Stromal cell of bone marrow (primary cell): ENCODE measurements at places on chromosomes 3 and 15.

- no peak for DNase-seq
Measured at GRCh38 chr15:52334491-52335160, 39.0 kb upstream of the MYO5C start.

DNA sequence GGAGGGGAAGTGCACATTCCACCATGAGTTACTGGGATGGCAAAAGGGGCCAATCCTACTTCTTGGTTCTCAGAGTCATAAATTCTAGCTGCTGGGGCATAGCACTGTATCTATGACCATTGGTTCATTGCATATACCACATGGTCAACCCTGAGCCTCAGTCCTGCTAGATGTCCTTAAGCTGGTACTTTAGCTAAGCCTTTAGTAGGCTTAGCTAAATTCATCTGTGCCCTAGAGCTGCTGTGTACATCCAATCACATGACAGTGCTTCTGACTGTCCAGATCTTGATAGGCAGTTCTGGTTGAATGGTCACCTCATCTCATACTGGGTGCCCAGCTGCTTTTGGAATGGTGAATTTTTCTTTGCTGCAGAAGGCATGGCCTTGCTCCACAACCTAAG is 8.2 kb downstream of the NDUFB4 start:
- DNase-seq, result no peak

GRCh38 chr3:104460477-104461406 is 906.0 kb upstream of the ALCAM start:
- peak; percentile 23 for DNase-seq

- no peak for DNase-seq
Measured at GRCh38 chr15:77186594-77187011, 115.7 kb upstream of the TSPAN3 start.

DNA sequence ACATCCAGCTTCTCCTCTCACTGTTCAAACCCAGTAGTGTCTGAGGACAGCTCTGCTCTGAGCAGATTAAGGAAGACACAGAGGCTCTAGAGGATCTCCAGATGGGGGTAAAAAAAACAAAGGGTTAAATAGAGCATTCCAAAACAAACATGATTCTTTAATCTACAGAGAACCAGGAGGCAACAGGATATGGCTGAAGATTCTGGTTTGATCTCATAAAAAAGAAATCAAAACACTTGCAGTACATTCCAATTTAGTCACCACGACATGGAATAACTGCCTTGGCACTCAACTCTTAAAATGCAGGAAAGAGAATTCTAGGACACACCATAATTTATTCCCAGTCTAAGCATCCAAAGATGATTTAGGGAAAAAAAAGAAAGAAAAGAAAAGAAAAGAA is 32.0 kb downstream of the TM4SF4 start:
- peak; percentile 36 for DNase-seq

- no peak for DNase-seq
Measured at GRCh38 chr3:9439331-9439730, 41.9 kb downstream of the SETD5 start.

DNA sequence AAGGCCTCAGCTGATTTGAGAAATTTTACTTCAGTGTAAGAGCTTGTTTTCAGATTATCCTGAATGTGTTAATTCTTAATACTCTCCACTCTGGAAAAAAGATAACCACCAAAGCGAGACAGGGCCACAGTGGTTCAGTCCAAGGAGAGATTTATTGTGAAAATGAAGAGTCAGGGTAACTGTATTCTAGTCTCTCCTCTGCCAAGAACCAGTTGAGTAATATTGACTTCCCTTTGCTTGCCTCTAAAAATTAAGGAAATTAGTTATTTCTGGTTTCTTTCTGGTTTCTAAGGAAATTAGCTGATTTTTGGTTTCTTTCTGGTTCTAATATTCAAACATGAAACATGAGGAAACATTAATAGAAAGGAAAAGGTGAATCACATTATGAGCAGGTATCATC is 34.9 kb downstream of the PPP1R2 start:
- DNase-seq, result no peak

DNA sequence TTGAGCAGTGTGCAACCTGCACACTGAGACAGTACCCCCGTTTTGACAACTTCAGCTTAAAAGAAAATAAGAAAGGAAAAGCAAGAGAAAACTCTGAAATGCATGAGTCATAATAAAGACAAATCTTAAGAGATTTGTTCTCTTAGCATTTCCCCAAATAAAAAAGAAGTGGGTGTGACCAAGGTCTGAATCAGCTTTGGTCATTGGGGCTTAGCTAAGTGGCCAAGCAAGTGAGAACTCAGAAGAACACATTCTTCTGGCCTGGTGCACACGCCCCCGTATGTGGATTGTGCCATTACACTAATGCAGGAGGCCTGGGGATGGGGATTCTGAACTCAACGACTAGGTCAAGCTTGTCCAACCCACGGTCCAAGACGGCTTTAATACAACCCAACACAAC is 56.9 kb upstream of the PDZRN3 start:
- peak; percentile 80 for DNase-seq

DNA sequence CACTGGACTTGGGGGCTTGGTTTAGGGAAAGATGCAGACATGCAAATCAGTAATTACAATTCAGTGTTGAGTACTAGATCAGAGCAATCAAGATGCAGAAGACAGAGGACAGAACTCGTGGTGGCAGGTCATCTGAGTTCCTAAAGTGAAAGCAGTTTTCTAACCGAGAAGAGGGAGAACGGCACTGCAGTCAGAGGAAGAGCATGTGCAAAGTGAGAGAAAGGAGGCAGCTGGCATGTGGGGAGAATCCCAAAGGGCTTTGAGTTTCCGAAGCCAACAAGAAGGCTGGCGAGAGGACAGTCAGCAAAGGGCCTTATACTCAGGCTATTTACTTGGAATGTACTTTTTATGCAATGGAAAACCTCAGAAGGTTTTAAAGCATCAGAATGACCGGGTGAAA is 87.0 kb downstream of the ANP32A start:
- DNase-seq, result peak; percentile 30

DNA sequence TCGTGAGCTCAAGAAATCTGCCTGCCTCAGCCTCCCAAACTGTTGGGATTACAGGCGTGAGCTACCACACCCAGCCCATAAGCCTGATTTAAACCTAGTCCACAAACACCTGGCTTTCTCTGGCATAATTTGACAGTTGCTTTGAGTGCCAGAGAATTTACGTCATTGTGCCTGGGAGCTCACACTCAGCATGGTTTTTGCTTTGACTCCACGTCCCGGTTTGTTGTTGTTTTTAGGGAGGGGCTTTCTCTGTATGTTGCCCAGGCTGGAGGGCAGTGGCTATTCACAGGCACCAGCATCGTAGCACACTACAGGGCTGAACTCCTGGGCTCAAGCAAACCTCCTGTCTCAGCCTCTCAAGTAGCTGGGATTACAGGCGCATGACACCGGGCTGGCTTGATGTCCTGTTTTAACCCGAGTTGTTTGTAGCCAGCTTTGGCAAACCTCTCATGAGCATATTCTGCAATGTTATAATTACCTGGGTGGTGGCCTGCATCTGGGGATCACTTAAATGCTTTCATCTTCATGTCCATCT is 32.7 kb downstream of the CEMIP start:
- no peak for DNase-seq

GRCh38 chr3:61894988-61895935 is 333.9 kb downstream of the PTPRG start:
- peak; percentile 83 for DNase-seq

DNA sequence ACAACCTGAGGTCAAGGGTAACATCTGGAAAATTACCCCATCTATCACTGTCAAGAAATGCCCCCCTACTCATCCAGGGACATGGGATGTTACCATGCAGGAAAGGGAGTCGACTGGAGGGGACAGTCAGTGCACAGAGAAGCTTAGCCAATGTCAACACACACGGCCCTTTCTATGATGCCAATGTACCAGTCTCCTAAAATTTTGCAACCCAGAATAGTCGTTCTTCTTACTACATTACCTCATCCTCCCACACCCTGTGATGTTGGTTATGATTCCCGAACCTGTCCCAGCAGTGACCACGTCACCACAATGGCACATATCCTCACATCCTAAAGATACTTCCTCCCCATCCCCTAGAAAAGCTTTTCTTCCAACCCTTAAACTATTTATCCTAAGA is 20.1 kb downstream of the TXNRD3 start:
- DNase-seq, result no peak
